Dorsolateral prefrontal cortex (tissue), 122 donors: ENCODE measurements at places on chromosomes 5 and 9.

- no peak for DNase-seq
These were observed 79.3 kb upstream of the MAP3K1 start for GRCh38 chr5:56735849-56736641.

DNA sequence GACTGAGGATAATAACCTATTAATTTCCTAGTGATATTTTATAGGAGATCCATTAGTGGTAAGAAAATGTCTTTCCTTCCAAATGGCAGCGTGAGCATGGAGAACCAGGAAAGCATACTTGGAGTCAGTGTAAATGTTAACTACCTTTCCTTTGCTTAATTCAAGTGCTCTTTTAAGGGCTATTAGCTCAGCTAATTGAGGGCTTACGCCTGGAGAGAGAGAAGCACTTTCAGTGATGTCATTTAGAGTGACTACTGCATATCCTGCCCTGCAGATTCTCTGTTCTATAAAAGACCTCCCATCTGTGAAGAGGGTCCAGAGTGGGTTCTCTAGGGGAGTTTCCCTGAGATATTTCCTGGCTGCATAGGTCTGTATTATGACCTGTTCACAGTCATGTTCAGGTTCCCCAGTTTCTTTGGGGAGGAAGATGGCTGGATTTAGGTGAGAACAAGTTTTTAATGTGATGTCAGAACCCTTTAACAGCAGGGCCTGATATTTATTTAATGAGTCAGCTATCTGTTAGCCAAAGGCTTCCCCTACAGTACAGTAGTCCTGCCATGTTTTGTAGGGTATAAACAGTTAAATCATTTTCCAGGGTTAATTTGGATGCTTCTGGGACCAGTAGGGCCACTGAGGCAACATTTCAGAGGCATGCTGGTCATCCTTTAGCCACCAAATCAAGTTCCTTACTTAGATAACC lies 89.6 kb downstream of the TRIM36 start:
- no peak for DNase-seq

- DNase-seq = no peak
These were observed 8.3 kb upstream of the ADRA1B start for GRCh38 chr5:159907689-159908590.

DNA sequence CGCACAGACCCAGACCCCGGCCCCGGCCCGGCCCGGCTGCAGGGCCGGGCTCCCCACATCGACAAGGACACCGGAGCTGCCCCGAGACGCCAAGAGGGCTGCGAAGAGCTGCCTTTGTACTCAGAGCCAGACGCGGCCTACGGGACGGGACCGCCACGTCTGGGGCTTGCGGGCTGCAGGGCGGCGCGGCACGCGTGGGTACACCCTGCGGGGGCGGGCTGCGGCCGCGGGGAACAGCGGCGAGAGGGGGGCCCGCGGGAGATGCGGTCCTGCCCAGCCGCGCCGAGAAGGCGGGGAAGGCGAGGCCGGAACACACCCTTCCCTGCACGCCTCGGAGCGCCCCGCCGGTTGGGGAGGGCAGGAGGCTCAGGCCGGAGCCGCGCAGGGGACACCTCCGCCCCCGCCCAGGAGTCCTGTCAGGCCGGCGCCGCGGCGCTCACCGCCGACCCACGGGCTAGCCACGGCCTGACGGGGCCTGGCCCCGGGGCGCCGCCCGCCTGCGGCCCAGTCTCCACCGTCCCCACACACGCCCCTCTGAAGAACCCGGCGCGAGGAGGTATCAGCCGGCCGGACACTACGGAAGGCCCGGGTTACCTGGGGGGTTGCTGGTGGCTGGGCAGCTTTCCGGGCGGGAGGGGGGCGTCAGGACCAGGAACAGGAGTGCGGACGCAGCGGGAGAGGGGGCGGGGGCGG lies 478 bp downstream of the RAB14 start:
- peak; percentile 33 for DNase-seq

DNA sequence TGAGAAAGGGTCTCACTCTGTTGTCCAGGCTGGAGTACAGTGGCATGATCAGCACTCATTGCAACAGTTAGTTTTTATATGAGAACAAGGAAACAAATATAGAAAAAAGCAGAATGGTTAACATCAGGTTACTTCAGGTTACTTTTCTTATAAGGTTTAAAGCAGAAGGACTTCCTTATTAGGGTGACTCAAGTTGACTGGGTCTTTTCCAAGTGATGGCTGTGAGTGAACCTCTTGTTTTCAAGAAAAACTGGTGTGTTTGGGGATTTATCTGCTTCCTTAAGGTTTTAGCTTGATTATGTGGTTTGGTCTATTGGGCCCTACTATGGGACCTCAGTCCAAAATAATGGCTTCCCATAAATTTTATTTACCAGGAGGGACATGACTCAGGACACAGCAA lies 99.2 kb downstream of the ARRDC3 start:
- no peak for DNase-seq

GRCh38 chr5:145588113-145588512 lies 247.0 kb downstream of the PRELID2 start:
- no peak for DNase-seq
